Liver (tissue), 10 donors: ENCODE measurements at places on chromosomes 7 and 10. TPM values are rescaled to one million over a fixed set of nuclear protein-coding genes. Genes with fewer than 3 reads are reported as not detected.

DNA sequence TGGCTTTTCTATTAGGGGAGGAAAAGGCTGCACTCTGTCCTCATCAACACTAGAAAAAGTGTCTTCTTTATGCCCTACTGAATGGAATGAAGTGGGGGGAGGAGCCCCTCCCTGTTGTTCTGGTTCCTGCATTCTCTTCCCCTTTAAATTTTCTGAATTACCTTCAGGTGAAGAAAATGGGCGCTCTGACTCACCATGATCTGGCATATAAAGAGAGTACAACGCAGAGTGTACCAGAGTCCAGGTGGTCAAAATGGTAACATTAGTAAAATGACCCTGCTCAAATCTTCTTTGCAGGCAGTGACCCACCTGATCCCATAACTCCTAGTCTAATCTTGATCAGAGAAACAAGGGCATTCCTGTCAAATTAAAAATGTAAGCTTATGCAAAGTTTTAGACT, 80.7 kb downstream of the THSD7A start:
- H3K27me3 ChIP-seq = no peaks in the 10 kb centered on the region
- no peaks in the 10 kb centered on the region for H3K36me3 ChIP-seq
- no peak overlapping the region for H3K4me3 ChIP-seq
- no peaks in the 10 kb centered on the region for H3K4me1 ChIP-seq
- no peak for DNase-seq
- no peak overlapping the region for H3K27ac ChIP-seq

GRCh38 chr10:107299606-107300005, 135.1 kb upstream of the SORCS1 start:
- H3K27me3 ChIP-seq = no peaks in the 10 kb centered on the region
- no peak overlapping the region for H3K27ac ChIP-seq
- no peak for DNase-seq
- no peaks in the 10 kb centered on the region for H3K4me1 ChIP-seq
- no peak overlapping the region for H3K4me3 ChIP-seq
- H3K36me3 ChIP-seq = no peaks in the 10 kb centered on the region

GRCh38 chr7:81527651-81528050, 242.2 kb downstream of the HGF start:
- H3K36me3 ChIP-seq = no peaks in the 10 kb centered on the region
- no peaks in the 10 kb centered on the region for H3K27me3 ChIP-seq
- H3K4me3 ChIP-seq = no peak overlapping the region
- H3K4me1 ChIP-seq = no peaks in the 10 kb centered on the region
- DNase-seq = no peak

- H3K27ac ChIP-seq = no peak overlapping the region
- DNase-seq = no peak
Observed at GRCh38 chr7:65230231-65230630, 143.4 kb upstream of the ZNF92 start.

DNA sequence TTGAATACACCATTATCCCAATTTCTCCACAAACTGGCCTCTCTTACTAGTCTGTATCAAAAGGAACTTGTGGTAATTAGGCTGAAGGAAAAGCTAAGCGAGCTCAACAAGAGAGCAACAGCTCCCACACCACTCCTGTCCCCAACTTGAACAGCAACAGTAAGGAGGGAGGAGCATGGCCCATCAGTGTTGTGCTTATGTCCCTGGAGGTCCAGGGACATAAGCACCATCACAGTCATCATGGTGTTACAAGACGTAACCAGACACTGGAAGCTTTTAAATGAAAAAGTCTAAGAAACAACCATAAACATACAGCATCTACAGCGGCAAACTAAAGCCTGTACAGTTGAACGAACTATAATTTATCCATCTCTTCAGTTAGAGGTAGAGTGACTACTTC, 989 bp downstream of the ERLIN1 start:
- H3K4me1 ChIP-seq = peaks cover 4% of the 10 kb centered on the region
- peaks cover 12% of the 10 kb centered on the region for H3K36me3 ChIP-seq
- peak overlapping the region; percentile 83 for H3K4me3 ChIP-seq
- no peaks in the 10 kb centered on the region for H3K27me3 ChIP-seq
- peak overlapping the region; percentile 94 for H3K27ac ChIP-seq

GRCh38 chr7:43077732-43078391, 34.6 kb upstream of the HECW1 start:
- no peaks in the 10 kb centered on the region for H3K4me1 ChIP-seq
- no peaks in the 10 kb centered on the region for H3K27me3 ChIP-seq
- no peak overlapping the region for H3K4me3 ChIP-seq
- no peaks in the 10 kb centered on the region for H3K36me3 ChIP-seq

GRCh38 chr7:11830582-11831155, 1.3 kb downstream of the THSD7A start:
- H3K27me3 ChIP-seq = no peaks in the 10 kb centered on the region
- H3K4me3 ChIP-seq = peak overlapping the region; percentile 78
- no peak overlapping the region for H3K27ac ChIP-seq
- no peak for DNase-seq
- no peaks in the 10 kb centered on the region for H3K36me3 ChIP-seq

ZP3 gene
- 0.47 TPM for total RNA-seq
